MM.1S (cell line): ENCODE measurements at places on chromosomes 16 and 17.

- DNase-seq: no peak
These were observed 158.3 kb upstream of the ZFHX3 start for GRCh38 chr16:73206151-73206707.

DNA sequence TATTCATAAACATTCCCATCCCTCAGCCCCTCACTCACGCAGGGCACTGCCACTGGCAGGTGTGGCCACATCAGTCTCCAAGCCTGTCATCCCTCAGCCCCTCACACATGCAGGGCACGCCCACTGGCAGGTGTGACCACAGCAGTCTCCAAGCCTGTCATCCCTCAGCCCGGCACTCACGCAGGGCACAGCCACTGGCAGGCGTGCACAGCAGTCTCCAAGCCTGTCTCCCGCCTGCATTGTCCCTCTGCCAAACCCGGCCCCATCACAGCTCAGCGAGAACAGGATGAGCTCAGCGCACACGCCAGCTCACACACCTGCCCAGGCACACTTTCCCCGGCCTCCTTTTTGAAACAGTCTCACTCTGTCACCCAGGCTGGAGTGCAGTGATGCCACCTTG, 11.4 kb upstream of the KREMEN2 start:
- DNase-seq: peak; percentile 55

GRCh38 chr17:68599091-68599490, 2.1 kb downstream of the FAM20A start:
- no peak for DNase-seq

GRCh38 chr16:29198731-29199521, 207.6 kb downstream of the NPIPB11 start:
- no peak for DNase-seq

DNA sequence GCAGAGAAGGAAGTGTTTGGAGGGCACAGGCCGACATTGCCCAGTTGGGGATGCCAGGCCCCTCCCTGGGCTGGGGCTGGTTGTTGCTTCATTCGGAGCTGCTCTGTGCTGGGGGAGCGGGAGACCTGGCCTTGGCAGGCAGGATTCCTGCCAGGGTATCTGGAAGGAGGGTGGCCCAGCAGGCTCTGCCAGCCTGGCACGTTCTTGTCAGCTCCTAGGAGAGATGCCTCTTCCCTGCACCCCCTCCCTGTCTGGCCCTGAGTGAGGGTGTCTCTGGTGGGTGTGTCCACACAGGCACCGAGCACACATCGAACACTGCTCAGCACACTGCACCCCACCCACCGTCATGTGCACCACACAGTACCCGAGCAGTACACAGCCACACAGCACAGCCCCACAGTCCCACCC, 35.2 kb downstream of the ARHGAP23 start:
- DNase-seq: no peak

DNA sequence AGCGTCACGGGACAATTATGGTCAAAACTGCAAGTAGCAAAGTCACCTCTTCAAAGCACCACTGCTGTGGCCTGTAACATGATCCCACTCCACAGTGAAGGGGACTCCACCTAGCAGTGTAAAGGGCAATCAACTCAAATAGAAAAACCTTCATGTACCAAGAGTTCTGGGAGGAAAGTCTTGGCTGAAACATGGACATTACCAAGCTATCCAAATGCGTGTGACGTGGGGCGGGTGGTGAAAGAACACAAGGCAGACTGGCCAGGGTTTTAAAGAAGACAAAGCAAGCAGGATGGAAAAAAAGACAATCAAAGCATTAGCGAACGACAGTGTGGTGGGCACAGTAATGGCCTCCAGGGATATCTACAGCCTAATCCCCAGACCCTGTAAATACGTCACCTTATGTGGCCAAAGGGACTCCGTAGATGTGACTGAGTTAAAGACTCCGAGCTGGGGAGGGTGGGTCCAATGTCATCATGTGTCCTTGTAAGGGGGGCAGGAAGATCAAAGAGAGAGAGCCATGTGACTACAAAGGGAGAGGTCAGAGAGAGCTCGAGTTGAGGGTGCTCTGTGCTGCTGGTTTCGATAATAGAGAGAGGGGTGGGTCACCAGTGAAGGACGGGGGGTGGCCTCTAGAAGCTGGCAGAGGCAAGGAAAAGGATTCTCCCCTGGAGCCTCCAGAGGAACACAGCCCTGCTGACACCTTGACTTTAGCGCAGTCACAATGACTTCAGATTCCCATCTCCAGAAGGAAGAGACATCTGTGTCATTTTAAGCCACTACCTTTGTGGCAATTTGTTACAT, 6.0 kb downstream of the HSDL1 start:
- peak; percentile 86 for DNase-seq

- no peak for DNase-seq
These were observed 7.3 kb upstream of the ZDHHC7 start for GRCh38 chr16:85018529-85019236.

DNA sequence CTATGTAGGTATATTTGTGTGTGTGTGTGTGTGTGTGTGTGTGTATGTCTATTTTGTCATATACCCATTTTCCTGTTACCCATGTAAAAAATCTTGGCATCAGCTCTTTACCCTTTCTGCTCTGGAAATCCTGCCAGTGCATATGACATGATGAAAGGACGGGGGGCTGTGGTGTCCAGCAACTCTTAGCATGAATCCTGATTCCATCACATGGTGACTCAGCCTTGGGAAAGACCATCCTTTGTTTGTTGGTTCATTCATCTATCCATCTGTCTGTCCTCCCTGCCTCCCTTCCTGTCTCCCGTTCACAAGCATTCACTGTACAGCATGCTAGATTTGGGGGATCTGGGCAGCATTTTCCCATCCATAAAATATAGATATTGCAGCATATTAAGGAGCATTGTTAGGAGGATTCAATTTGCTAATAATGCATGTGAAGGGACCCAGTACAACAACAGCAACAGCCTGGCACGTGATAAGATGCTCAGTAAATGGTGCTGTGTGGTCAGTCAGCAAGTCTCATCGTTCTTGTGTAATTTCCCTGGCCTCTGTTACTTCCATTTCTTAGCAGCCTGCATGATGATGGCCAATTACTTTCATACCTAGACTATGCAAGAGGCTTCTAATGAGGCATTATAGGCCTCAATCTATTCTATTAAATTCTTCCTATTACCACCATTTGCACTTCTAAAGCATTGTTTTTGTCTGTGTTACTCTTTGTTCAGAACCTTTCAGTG, 191.0 kb downstream of the PRKCA start:
- DNase-seq: no peak

GRCh38 chr17:69357701-69358100, 30.8 kb upstream of the ABCA5 start:
- DNase-seq: peak; percentile 23

- DNase-seq: peak; percentile 15
These were observed 879 bp downstream of the SLFN5 start for GRCh38 chr17:35243561-35244340.

- DNase-seq: no peak
These were observed 45.8 kb upstream of the ARHGAP17 start for GRCh38 chr16:25060920-25061319.

DNA sequence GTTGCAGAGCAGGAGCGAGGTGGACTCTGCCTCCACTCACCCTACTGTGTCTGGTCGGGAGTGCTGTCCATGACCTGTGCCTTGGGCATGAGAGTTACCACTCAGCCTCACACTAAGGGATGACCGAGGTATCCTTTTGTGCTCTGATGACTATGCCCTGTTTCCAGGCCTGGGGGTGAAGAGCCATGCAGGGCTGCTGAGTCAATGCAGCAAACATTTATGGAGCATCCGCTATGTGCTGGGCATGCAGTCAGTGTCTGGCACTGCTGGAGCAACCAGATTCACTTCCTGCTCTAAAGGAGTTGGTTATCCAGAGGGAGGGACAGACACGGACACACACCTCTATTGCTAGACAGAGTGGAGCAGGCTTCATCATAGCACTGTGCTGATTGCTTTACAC, 7.6 kb upstream of the HNF1B start:
- DNase-seq: no peak
